ENCODE measurements at places on chromosomes 6 and 20. TPM values are rescaled to one million over a fixed set of nuclear protein-coding genes. Genes with fewer than 3 reads are reported as not detected.

DNA sequence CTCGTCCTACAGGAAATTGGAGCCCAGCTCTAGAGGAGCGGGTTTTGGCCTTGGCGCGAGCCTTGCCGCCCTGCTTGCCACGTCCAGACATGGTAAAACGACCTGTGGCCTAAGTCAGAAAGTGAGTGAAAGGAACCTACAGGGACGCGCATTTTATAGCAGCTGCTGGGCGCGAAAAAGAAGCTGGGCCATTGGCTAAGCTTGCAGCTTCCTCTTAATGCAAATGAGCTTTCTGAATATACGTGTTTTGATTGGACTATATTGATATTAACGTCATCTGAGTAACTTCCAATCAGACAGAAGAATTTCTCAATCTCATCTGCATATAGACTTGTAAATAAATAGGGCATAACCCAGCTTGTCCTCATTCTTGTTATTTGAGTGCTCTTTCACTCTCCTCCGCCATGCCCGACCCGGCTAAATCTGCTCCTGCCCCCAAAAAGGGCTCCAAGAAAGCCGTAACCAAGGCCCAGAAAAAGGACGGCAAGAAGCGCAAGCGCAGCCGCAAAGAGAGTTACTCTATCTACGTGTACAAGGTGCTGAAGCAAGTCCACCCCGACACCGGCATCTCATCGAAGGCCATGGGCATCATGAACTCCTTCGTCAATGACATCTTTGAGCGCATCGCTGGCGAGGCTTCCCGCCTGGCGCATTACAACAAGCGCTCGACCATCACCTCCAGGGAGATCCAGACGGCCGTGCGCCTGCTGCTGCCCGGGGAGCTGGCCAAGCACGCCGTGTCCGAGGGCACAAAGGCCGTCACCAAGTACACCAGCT lies 18.9 kb downstream of the OR2B2 start:
- DNase-seq, result peak; percentile 96

- no peak for DNase-seq
These were observed 941.0 kb upstream of the ADGRB3 start for GRCh38 chr6:67694127-67694526.

Gene LST1
- total RNA-seq, result 0.34 TPM

Gene KCNB1
- total RNA-seq, result not detected

DNA sequence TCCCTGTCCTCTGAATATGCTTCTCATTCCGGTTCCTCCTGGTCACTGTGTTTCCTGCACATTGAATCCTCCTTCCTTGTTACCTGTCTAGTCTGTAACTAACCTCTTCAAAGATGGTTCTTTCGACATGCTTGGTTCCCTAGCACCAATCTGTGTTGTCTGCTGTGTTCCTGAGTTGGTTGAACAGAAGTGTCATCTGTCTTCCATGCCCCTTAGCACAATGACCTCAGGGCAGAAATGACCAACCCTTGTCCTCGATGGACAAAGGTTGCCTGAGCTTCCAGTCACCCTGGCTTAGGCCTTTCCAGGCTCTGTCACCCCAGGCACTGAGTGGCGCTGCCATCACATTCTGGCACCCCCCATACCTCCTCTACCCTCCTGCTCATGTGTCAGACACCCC lies 266.8 kb upstream of the RIN2 start:
- no peak for DNase-seq

- DNase-seq, result no peak
These were observed 63.2 kb downstream of the ZNF217 start for GRCh38 chr20:53530440-53530839.

DNA sequence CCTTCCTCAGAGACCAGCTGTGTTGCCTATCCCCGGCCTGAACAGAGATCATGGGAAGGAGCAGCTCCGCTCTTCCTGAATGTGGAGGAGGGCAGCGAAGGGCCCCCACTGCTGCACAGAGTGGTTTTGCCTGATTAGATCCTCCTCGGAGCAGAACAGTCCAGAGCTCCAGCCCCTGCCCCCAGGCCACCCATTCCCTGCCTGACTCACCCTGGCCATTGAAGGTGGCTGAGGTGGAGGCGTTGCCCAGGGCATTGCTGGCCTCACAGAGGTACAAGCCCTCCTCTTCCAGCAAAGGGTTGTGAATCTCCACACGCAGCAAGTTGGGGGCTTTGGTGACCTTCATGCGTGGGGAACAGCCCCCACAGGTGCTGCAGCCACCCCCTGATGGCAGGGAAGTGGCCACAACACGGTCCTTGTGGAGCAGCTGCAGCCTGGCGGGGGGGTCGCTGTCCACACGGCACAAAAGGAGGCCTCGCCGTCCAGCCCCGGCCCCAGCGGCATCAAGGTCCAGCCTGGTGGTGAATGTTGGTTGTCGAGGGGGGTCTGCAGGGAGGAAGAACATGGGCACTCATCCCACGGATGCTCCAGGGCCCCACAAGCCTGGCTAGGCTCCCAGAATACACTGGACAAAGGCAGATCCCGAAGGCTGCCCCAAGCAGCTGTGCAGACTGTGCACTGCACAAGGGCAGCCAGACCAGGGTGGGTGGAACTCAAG lies 14.7 kb downstream of the SIGLEC1 start:
- no peak for DNase-seq

GRCh38 chr6:143845033-143845432 lies 1.9 kb downstream of the LTV1 start:
- DNase-seq, result no peak

- no peak for DNase-seq
These were observed 97.1 kb upstream of the KCNK16 start for GRCh38 chr6:39419607-39420006.

Gene FHL5
- not detected for total RNA-seq

DNA sequence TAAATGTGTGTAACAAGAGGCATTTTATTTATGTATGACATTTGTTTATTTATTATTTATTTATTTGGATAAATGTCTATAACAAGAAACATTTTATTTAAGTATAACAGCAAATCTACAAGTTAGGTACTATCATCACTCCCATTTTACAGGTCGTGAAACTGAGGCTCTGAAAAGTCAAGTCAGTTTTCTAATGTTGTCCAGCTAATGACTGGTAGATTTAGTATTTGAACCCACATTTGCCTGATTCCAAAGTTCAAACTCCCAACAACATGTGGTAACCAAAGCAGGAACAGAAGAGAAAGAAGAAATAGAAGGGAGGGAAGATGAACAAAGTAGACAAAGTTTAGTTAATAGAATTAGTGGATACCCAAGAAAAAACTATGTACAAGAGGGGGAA lies 32.9 kb downstream of the BCAS1 start:
- DNase-seq, result no peak

DNA sequence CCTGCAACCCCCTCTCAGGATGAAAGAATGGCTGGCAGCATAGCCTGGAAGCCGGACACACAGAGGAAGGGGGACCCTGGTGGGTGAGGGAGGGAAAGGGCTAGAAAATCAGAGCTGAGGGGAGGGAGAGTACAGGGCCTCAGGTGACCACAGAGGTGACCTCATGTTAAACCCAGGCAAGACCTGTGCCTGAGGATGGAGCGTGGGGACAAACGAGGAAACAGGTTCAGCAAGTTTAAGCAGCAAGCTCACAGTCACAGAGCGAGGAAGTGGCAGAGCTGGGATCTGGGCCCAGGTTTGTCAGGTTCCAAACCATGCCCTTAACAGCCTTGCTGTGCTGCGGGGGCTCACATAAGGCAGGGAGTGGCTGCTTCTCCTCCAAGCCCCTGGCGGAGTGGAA lies 4.0 kb upstream of the BPI start:
- no peak for DNase-seq

Gene FOXF2
- total RNA-seq, result 0.11 TPM

Gene ERVFRD-1
- not detected for total RNA-seq

DNA sequence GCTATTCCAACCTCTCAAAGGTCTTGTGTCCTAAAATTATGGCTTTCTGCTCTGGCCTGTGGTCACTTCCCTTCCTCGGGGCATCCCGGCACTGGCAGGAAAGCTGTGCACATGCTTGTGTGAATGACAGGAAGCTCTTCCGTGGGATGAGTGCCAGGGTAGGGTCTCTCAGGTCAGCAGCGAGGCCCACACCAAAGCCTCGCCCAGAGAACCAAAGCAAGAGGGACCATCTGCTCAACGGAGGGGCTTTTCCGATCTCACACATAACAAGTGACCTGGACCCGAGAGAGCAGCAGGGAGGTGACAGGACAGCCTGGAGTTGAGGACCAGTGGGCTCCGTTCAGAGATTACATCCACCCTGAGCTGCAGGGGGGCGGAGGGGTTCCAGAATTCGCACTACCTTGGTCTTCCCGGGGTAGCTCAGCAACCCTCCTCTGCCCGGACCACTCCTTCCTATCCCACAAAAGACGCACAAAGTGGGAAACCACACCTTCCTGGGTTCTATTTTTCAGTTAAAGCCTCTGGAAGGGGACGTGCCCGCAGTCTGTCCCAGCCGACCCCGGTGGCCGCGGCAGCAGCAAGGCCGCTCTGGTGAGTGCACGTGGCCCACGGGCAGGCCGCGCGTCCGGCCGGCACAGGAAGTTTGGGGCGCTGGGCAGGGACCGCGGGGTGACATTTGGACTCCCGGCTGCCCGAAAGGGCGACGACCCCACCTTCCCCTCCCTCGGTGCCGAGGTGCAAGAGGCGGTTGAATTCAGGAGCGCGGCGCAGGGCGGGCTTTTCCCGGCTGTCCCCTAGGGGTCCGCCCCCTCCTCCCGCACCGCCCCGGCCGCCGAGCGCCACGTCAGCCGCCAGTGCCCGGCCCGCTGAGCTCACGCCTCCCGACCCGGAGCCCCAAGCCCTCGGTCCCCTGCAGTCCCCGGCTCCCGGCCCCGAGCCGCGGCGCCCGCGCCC lies 988 bp downstream of the TXNDC5 start:
- peak; percentile 23 for DNase-seq

DNA sequence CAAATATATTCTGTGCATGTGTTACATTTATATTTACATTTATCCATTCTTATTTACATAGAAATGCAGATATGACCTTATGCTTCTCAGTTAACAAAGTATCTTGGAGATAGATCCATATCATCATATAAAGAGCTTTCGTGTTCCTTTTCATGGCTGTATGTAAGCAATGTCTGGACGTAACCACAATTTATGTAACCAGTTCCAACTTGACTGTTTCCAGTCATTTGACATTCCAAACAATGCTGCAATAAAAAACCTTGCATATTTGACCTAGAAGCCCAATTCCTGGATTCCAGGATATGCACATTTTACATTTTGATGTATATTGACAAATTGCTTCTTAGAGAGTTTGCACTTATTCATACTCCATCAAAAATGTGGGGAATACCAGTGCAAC lies 113.7 kb upstream of the F13A1 start:
- DNase-seq, result peak; percentile 75

Gene ENPP3
- not detected for total RNA-seq

Gene KIF3B
- 23.2 TPM for total RNA-seq

- DNase-seq, result no peak
These were observed 10.6 kb upstream of the CST7 start for GRCh38 chr20:24938498-24938897.

Gene CD2AP
- total RNA-seq, result 40.4 TPM

Gene LAMA4
- total RNA-seq, result not detected

Gene RAD21L1
- not detected for total RNA-seq

Gene SLC32A1
- not detected for total RNA-seq

GRCh38 chr6:33571637-33572316 lies 8.3 kb downstream of the BAK1 start:
- DNase-seq, result no peak

Gene RBM12
- 62.7 TPM for total RNA-seq

DNA sequence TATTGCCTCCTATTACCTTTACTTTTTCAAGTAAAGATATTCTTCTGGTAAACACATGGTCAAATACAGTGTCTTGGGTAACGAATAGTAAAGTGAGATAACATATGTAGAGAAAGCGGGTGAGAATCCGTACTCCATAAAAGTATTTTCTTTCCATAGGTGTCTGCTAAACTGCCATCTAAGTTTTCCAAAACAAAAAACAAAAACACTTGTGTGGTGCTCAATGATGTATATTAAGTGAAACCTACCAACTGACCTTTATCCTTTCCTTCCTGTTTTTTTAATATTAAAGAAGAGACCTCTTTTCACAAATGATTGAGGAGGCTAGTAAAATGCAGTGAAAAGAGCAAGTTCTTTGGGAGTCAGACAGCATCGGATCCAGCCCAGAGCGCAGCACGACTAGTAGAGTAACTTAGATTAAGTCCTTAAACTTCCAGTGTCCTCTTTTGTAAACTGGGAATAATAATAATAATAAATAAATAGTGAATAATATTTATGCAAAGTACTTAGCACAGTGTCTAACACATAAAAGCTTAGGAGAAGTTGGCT lies 437 bp upstream of the CDKAL1 start:
- DNase-seq, result no peak

- DNase-seq, result no peak
These were observed 8.1 kb upstream of the UBR2 start for GRCh38 chr6:42555477-42556457.

DNA sequence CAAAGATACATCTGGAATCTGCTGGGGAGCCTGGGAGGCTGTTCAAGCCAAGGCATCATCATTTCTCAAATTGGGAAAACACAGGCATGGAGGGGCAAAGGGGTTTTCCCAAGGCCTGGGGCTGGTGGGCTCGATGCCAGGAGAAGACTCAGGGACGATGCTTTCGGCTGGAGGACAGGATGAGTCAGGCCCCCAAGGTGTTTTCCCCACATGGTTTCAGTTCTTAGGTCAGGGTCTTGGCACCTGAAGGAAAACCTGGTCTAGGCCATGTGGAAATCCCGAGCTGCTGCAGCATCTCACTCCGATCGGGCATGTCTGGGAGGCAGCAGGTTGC lies 348.1 kb downstream of the CDC5L start:
- DNase-seq, result peak; percentile 93

Gene RHAG
- total RNA-seq, result not detected

DNA sequence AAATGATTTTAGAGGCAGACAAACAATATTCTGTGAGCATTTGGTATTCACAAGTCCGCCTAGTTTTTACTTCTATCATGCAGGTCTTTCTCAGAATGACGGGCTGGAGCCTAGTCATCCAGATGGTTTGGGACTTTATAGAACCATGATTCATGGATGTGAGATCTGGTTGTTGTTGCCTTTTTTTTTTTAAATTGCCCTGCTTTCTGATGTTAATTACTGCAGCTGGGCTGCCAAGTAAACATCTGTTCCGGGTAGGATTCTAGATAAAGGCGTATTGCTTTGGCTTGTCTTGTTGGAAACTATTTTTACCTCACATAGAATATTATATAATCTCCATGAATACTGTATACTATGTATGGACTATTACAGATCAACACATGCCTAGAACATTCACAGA lies 58.1 kb downstream of the RNF217 start:
- peak; percentile 49 for DNase-seq

DNA sequence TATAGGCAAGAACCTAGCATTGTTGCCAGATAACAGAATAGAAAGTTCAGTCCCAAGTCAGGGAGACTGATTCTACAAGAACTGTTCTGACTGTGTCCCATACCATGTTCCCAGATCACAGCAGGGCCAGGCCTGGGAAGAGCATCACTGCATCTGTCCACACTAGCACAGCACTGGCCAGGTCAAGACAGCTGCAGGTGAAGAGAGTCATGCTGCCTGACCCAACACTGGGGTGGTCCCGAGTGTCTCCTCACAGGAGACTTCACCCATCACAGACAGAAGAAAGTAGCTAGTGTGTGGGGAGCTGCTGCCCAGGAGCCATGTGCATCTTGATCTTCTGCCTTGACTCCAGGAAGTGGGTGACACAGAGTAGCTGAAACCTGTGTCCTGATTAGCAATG lies 1.3 kb upstream of the CST9L start:
- DNase-seq, result no peak
